NCI-H1417 treated with DMSO at 0.1 percent for 48 hours (cell line): ENCODE measurements at places on chromosomes 1 and 21.

DNA sequence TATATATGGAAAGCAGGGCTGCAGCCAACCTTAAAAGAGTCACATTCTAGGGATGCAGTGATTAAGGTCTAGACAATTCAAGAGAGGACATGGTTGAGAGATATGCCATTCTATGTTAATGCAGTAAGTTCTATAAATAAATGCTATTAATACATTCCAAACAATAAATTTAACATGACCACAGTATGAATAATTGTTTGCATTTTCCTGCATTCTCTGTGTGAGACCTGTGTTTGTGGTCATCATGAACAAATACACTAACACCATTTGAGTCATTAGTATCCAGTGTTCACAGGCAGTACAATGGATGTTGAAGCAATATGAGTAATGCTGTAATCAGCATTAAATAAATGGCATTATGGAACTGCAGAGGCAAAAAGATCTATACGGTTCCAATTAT is 5.5 kb upstream of the ZRANB2 start:
- DNase-seq = no peak

- peak; percentile 58 for DNase-seq
Observed at GRCh38 chr1:36855699-36856494, 178.4 kb downstream of the GRIK3 start.

- DNase-seq = no peak
Observed at GRCh38 chr1:226674892-226675714, 64.0 kb downstream of the ITPKB start.

DNA sequence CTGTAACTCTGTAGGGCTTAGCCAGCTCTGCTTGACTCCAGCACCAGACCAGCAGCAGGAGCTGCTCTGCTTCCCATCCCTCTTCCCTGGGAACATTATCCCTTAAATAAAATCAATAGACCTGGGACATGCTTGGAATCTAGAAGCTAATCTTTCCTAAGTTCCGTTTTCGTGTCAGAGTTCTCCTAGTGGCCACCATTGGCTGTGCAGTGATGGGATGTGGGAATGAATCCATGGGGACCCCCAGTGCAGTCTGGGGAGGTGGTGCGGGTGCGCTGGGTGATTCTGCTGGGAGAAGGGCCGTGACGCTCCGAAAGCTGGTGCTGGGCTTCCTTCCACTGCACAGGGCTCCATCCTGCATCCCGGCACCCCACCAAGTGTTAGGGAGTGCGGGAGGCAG is 202.7 kb downstream of the CAMTA1 start:
- DNase-seq = no peak

DNA sequence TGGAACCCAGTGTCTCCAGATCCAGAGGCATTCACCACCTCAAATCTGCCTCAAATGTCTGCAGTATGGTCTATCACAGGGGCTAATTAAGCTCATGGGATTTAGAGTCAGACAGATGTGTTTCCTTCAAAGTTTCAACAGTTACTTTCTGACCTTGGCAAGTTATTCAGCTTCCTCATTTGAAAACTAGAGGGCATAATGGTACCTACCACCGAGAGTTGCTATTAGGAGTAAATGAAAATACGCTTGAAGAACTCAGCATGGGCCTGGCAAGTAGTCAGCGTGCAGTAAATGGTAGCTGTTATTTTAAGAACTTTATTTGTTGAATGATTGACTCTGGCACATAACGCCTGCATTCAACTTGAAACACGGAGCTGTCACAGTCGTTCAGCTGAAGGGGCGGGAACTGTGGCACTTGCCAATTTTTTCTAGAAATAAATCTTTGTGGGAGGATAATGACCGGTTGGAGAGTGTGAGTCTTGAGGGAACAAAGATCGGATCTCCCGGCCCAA is 1.2 kb upstream of the CAP1 start:
- no peak for DNase-seq

GRCh38 chr1:244970236-244970743 is 105.9 kb upstream of the HNRNPU start:
- DNase-seq = peak; percentile 73

- DNase-seq = no peak
Observed at GRCh38 chr1:239893127-239893731, 198.5 kb upstream of the FMN2 start.

DNA sequence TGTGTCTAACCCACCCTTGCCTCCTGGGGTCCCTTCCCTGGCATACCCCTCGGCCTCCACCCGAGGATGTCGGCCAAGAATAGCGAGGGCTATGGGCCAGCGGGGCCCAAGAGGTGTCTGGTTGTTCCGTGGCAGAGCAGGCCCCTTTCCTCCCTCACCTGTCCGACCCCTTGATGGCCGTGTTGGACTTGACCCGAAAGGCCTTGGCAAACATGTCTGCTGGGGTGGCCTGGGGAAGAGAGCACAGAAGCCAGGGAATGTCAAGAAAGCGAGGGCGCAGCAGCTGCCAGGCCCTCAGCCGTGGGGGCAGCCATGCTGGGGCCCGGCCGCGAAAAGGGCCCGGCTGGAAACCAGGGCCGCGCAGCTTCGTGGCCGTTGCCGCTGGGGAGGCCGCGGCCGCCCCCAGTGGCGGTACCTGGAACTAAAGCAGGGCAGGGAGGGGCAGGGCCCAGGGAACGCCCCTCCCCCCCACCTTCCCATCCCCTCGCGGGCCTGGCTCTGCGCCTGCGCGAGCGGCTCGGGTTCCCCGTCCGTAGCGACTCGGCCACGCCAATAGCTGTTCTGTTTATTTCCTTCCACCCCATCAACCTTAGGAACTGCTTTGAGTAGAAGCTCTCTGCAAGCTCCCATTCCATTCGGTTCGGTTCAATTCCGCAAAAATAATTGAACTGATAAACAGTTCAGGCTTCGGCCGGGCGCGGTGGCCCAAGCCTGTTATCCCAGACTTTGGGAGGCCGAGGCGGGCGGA is at the start of gene EIF2D:
TSS of gene EIF2D (minus strand) at position 337 of the 748 bp plus-strand sequence. CDS start at position 214, 123 bp downstream.
- DNase-seq = peak; percentile 65
